ENCODE measurements at places on chromosomes 13 and 19. TPM values are rescaled to one million over a fixed set of nuclear protein-coding genes. Genes with fewer than 3 reads are reported as not detected.

GRCh38 chr19:13866463-13867046 is 10.4 kb upstream of the NANOS3 start:
- no peak for DNase-seq

- no peak for DNase-seq
Measured at GRCh38 chr13:27352698-27353097, 71.7 kb upstream of the GTF3A start.

- no peak for DNase-seq
Measured at GRCh38 chr13:50679321-50679720, 164.2 kb downstream of the DLEU7 start.

DNA sequence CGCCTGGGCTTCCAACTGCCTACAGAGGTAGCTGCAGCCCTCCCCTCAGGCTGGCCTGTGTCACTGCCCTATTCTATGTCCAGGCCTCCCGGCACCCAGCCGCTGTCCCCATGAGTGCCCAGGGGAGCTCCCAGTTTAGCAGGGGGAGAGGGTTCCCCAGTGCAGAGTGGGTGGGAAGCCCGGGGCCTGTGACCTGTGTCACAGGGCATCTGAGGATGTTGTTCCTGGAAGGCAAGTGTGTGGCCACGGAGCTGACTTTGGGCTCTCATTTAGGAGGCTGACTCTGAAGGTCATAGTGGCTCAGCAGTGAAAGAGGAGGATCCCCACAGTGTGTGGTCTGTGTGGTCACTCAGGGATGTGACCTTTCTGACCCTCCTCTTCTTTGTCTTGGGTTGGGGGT is 25.1 kb downstream of the PPP1R37 start:
- DNase-seq = no peak

GRCh38 chr13:37026771-37027170 is 26.2 kb downstream of the EXOSC8 start:
- no peak for DNase-seq

DNA sequence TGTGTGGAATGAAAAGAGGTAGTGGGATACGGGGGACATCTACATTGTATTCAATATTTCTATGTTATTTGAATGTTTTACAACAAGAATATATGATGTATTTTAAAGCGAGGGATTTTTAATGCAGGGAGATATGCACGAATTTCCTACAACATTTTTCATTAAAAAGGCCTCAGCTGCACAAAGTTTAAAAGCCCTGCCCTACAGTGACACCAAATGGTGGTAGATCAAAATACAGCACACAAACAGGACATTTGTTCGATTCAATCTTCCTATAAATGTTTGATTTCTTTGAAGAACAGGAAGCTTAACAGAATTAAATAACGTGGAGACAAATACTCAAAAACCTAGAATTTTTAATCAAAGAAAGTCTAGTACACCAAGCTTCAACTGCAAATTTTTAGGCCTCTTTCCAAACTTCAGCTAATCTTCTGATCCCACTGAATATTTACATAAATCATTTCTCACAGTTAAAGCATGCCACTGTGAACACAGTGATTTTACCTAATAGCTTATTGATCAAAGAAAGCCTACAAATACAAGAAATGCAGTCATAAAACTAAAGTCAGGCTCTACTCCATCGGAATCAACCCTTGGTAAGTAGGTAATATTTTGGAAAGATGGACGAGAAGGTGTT is 257.2 kb downstream of the DIAPH3 start:
- peak; percentile 61 for DNase-seq

DNA sequence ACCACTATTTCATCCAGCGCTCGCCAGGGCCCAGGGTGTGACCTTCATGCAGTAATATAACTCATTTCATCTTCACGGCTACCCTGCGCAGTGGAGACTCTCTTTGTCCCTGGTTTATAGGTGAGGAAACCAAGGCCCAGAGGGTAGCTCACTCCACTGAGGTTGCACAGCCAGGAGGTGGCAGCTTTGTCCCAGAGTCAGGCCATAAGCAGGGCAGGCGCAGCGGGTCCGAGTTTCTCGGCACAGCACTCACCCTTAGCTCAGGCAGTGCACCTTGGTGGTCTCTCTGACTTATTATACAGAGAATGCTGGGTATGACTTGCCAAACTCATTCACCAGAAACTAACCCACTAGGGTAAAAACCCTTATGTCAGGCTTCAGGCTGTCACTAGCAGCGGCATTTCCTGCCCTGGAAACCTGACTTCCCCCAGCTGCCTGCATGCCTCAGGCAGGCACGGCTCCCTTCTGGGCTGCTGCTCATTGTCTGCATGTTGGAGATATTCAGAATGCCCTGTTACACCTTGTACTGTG is 24.5 kb downstream of the PPP5C start:
- no peak for DNase-seq

- DNase-seq = no peak
Measured at GRCh38 chr19:10820173-10820572, 15.8 kb downstream of the TMED1 start.

DNA sequence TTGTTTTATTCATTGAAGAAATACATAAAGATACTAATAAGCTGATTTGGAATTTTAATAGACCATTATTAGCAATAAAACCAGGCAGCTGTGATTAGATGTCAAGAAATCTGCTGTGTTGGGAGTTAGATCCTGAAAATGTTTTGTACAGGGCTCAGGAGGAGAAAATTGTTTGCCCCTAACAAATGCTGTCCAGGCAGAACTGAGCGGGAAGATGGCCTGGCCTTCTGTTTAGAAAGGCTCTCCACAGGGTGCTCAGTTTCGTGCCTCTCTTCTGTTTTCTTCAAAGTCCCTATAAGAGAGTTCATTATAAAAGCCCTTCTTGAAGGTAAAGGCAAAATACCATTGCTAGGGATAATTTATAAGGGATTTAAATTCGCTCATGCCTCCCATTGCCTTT is 64.1 kb downstream of the ERCC5 start:
- DNase-seq = no peak

DNA sequence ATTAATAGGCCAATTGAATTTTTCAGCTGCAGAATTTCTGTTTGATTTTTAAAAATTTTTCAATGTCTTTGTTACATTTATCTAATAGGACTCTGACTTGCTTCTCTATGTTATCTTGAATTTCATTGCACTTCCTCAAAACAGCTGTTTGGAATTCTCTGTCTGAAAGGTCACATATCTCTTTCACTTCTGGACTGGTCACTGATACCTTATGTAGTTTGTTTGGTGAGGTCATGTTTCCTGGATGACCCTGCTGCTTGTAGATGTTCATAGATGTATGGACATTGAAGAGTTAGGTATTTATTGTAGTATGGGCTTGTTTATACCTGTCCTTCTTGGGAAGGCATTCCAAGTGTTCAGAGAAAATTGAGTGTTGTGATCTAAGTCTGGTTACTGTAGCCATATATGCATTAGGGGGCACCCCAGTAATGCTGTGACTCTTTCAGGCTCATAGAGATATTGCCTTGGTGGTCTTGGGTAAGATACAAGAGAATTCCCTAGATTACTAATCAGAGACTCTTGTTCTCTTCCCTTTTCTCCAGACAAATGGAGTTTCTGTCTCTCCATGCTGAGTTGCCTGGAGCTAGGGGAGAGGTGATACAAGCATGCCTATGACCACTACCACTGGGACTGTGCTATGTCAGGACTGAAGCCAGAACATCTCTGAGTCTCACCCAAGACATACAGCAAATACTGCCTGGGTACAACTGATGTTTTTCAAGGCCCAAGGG is 27.8 kb downstream of the RFC3 start:
- no peak for DNase-seq

DNA sequence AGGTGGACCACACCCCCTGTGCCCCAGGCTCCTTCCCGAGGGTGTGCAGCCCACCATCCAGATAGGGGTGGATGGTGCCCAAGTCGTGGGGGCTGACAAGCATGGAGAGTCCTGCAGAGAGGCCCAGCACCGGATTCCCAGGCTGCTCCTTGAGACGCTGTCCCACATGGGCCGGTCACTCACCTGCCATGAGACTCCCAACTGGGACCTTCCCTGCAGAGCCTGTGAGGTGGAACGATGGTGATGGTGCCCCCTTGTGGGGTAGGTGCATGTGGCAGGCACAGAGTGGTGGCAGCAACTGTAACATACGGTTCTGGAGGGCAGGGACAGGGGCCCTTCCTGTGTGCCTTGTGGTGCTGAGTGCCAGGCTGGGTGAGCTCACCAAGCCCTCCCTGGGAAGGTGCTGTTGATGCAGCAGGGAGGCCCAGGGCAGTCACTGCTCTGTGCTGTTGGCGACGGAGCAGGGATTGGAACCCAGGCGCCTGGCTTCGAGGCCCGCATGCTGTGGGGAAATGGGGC is 33.1 kb downstream of the PPP1R37 start:
- peak; percentile 92 for DNase-seq

- no peak for DNase-seq
Measured at GRCh38 chr19:47012617-47013016, 7.0 kb upstream of the NPAS1 start.

- DNase-seq = no peak
Measured at GRCh38 chr19:19362075-19362474, 41.4 kb downstream of the MAU2 start.

DNA sequence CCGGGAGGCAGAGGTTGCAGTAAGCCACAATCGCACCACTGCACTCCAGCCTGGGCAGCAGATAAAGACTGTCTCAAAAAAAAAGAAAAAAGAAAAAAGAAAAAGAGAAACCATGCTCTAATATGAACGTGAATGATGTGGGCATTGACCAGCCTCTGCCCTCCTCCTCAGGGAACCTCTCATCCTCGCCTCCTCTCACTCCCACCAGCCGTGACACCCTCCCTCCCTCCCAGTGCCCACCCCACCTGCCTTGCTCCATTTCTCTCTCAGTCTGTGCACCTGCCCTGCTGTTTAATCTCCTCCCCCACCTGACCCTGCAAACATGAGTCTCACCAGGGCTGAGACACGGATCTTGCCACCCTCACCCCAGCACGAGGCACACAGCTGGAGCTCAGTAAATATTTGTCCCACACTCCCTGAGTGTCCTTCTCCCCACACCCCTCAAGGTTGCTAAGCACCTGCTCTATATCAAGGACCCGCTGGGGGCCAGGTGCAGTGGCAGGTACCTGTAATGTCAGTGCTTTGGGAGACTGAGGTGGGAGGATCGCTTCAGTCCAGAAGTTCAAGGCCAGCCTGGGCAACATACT is 7.5 kb upstream of the BCAT2 start:
- DNase-seq = no peak

GRCh38 chr19:1587872-1588271 is 4.8 kb downstream of the MBD3 start:
- DNase-seq = no peak

GRCh38 chr19:32830231-32831014 is 39.1 kb downstream of the SLC7A9 start:
- no peak for DNase-seq

DNA sequence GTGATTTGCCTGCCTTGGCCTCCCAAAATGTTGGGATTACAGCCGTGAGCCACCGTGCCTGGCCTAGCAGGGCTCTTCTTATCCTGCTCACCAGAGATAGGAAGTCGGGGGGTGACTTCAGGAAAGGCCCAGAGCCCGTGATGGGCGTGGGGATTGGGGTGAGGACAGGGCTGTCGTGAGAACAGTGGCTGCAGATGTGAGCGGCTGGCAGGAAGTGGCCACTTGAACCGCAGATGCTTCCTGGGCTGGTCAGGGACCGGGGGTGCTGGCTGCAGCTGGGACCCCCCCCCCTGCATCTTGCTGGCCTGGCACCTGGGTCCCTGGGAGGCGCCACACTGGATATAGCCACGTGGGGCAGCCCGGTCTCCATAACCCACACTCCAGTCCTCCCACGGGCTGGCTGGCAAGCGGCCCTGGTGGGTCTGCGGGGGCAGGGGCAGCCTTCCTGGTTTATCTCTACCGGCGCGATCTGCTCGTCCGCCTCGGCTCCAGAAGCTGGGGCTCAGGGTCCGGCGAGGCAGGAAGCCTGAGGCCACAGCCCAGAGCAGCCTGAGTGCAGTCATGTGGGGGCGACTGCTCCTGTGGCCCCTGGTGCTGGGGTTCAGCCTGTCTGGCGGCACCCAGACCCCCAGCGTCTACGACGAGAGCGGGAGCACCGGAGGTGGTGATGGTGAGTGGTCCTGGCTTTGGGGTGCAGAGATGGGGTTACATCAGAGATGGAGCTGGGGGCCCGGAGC is at the start of gene F2RL3:
Gene F2RL3 (plus strand): TSS at position 371 of the 737 bp plus-strand sequence. CDS start 191 bp downstream, at position 562.
- no peak for DNase-seq

DNA sequence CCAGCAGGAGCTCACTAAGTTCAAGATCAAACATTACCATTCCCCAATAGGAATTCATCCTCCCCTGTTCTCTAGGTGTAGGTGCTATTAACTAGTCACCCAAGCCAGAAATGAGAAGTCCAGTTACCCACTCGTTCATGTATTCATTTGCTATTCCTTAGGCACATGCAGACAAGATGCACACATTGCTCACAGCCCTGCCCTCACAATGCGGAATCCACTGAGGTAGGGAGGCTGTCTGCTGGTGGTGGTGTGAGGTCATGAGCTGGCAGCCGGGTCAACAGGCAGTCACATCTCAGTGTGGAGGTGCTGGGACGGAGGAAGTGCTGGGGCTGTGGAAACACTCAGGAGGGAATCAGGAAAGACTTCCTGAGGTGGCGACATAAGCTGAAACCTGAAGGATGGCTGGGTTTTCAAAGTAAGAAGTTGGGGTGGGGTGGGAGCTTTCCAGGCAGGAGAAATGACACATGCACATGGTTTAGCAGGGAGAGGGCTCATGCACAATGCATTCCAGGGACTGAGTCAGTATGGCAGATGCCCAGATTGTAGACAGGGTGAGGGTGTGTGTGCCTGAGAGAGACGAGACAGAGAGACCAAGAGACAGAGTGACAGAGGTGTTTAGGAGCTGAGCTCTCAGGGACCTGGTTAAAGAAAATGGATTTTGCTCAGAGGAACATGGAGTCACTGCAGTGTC is 117.6 kb downstream of the USP12 start:
- DNase-seq = no peak

DNA sequence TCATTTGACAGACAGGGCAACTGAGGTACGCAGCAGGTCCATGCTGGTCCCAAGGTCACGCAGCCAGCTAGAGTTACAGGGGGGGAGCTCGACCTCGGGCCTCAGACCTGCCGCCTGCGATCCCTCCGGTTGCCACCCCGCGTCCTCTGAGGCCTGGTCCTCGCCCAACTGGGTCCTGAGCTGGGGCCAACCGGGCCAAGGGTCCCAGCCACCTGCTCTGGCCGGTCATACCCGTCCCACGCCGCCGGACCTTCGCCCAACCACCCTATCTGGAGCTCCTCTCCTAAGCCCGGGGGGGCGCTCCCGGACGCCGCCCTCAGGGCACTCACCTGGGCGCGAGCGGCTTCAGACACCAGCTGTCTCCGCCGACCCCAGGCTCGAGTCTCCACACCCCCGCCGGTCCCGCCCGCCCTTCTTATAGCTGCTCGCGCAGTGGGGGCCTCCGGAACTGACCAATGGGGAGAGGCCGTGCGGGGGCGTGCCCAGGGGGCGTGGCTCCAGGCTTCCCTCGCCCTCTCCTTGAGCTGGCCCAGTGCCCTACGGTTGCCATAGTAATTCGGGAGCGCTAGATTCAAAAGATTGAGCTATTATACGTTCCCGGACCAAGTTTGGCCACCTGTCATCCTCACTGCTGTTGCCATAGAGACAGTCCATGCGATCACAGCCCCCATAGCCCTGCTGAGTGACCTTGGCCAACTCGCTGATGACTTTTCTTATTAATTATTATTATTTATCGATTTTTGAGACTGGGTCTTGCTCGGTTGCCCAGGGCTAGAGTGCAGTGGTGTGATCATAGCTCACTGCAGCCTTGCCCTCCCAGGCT is at the start of gene PLIN5:
Gene PLIN5 (minus strand): TSS at position 389 of the 823 bp plus-strand sequence. CDS start 1,150 bp downstream, outside the sequence.
- peak; percentile 80 for DNase-seq

GRCh38 chr13:42076309-42076713 is 27.9 kb downstream of the DGKH start:
- DNase-seq = no peak

Gene LRRC25
- not detected for total RNA-seq

Gene ZNF285
- total RNA-seq = not detected

Gene ATXN8OS
- total RNA-seq = not detected

Gene METTL21C
- total RNA-seq = not detected

Gene ADPRHL1
- 3.3 TPM for total RNA-seq

Gene UBE2L5
- not detected for total RNA-seq

Gene LIN7B
- 12.0 TPM for total RNA-seq

Data from HT-29 (cell line).